ENCODE measurements at places on chromosomes 2 and 18.

DNA sequence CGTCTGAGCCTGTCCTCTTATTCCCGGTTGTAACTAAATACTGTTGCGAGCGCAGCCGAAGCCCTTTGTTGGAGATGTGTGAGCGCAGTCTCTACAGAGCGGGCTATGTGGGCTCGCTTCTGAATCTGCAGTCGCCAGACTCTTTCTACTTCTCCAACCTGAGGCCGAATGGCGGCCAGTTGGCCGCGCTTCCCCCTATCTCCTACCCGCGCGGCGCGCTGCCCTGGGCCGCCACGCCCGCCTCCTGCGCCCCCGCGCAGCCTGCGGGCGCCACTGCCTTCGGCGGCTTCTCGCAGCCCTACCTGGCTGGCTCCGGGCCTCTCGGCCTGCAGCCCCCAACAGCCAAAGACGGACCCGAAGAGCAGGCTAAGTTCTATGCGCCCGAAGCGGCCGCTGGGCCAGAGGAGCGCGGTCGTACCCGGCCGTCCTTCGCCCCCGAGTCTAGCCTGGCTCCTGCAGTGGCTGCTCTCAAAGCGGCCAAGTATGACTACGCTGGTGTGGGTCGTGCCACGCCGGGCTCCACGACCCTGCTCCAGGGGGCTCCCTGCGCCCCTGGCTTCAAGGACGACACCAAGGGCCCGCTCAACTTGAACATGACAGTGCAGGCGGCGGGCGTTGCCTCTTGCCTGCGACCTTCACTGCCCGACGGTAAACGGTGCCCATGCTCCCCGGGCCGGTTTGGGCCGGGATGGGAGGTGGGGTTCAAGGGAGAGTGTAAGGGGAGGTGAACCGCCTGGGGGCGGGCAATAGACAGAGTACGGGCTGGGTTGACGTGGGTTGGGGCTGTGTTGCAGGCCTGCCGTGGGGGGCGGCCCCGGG, at the start of gene HOXD12:
Gene HOXD12, plus strand, starts transcription at position 68 of the 819 bp plus-strand sequence. Its CDS starts 7 bp downstream, at position 75.
- no peak for DNase-seq

DNA sequence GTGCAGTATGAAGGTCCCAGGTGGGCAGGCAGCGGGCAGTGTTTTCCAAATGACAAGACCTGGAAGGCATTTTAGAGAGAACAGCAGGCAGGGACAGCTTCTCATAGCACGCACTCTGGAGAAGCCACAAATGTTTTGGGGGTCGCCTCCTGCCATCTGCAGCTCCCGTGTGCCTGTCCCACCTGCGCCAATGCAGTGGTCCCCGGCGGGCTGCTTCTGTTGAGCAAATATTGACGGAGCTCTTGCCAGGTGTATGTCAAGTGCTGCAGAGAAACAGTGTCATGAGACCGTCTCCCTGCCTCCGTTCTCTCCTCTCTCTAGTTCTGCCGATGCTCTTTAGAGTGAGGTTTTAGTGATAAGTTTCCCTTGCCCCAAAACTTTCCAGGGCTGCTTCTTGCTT, 174.8 kb downstream of the LDLRAD4 start:
- DNase-seq: no peak

DNA sequence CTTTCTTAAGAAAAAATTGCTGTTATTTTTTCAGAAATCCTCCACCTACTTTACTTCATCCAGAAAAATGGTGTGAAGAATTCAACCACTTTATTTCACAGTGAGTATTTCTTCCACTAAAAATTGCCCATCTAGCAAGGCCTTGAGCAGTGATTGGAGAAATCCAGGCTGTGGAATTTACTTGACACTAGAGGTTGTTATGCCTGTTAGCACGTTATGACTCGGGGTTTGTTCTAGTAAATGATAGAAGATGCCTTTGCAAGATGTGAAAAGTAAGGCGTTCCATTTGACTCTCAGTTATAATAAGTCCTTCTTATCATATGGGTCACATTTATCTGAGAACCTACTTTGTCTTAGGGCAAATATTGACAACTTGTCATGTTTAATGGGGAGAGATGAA, 157.4 kb downstream of the MYO3B start:
- DNase-seq: no peak

- no peak for DNase-seq
These were observed 38.8 kb upstream of the CCBE1 start for GRCh38 chr18:59736061-59736460.

- no peak for DNase-seq
These were observed 24.6 kb downstream of the GCA start for GRCh38 chr2:162368494-162368893.

GRCh38 chr18:51054764-51055163, 24.8 kb downstream of the SMAD4 start:
- DNase-seq: no peak

DNA sequence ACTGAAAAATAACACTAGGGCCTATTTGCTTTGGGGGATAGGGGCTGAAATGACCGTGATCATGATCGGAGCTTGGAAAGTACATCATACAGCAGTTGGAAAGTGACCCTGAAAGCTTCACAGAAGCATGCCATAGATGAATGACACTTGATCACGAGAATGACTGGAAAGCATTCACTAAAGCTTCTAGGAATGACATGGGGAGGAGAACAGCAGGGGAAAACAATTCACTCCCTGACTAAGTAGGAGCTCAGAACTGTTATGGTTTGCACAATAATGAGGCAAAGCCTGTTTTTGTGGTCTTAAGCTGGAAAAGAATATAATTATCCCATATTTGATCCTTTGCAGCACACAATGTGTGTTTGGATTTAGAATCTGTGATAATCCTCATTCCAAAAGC, 237.5 kb downstream of the NOL4 start:
- no peak for DNase-seq

DNA sequence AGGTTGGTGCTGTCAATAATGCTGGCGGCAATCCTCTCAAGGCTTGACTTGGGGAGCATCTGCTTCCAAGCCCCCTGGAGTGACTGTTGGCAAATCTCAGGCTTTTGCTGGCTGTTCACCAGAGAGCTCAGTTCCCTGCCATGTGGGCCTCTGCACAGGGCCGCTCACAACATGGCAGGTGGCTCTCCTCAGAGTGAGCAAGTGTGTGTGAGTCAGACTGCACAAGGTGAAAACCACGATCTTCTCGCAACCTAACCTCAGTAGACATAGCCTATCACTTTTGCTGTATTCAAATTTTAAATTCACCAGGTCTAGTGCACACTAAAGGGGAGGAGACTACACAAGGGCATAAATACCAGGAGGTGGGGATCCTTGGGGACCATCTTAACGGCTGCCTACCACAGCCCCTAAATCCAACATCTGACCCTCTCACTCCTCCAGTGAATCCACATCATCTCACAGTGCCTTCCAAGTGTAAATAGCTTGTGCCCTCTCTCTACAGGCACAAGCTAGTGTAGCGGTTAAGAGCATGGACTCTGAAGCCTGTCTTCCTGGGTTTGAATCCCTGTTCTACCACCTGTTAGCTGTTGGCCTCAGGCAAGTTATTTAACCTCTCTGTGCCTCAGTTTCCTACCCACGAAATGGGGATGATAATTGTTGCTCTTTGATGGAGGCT, 187.7 kb upstream of the CXCR4 start:
- no peak for DNase-seq

- no peak for DNase-seq
These were observed 119.4 kb downstream of the PARD3B start for GRCh38 chr2:204664708-204665121.

GRCh38 chr2:82781176-82781915, 1677.7 kb downstream of the SUCLG1 start:
- no peak for DNase-seq

- no peak for DNase-seq
These were observed 68.1 kb upstream of the SPTBN1 start for GRCh38 chr2:54388076-54388475.

DNA sequence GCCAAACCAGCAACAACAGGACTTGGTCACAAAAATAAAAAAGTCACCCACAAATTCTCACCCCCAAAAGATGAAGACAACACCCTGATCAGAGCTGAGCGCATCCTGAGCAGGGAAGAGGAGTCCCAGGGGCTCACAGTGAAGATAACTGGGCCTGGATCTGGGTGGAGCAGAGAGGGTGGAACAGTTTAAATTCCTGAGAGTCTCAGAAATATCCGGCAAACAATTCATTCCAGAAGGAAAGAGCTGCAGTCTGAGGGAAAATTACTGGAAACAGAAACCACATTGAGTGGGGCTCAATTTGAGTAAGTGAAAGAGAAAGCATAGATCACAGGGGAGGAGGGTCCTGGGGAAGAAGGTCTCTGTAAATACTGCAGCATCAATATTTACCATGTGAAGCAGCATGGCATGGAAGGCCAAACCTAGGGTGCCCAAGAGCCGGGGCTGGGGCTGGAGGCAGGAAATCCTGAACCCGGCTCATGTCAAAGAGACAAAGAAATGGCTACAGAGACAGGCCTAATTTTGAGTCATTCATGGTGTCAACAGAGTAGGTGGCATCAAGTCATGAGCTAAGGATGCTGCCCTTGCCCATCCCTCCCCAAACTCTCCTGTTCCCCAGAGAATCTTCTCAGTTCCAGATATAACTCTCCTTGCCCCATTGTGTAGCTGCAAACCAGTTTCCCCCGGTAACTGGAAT, 61.4 kb upstream of the ZBTB7C start:
- DNase-seq: no peak

DNA sequence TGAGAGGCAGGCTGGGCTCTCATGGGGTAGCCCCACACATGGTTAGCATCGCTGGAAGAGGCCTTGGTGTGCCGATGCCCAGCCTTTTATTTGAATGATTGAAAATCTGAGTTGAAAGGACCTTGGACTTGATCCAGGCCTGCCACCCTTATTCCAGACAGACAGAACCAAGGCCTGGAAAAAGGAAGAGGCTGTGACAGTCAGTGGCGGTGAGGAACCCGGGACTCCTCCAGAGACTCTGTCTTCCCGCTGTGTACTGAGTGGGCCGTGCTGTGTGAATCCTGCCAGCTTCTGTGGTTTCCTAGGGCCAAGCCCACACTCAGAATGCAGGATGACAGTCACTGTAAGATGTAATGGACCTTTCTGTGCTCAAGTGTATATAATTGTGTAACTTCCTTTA, 218.5 kb downstream of the LDLRAD4 start:
- peak; percentile 81 for DNase-seq

GRCh38 chr18:709771-710170, 2.7 kb downstream of the ENOSF1 start:
- no peak for DNase-seq

DNA sequence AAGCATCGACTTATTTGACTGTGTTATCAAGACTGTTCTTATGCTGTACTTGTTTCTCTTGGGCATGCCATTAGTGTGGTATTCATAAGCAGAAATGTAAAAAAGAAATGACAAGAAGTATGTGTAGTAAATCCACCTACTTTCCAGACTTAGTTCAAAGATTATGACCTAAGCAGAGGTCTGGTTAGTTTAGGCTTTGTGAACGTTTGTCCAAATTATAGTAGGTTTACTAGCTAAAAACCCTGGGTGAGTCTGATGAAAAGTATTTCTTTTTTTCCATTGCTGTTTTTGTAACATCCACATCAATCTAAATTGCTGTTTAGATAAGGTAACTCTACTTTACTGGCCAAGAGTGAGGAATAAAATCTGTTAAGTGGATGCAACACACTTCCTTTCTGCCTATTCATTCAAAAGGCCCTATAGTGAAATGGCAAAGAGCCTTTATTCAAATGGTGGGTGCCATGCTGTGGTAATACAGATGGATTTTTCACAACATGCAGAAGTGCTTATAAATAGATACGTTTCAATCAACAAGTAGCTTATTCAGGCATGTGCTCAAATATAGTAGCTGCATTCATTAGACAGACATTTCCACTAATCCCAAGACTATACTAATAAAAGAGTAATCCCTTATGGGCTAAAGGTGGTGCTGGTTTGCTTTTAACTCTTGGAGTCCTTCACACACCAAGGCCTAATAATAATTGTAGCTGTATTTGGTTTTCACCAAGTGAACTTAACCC, 122.5 kb upstream of the LTBP1 start:
- no peak for DNase-seq

DNA sequence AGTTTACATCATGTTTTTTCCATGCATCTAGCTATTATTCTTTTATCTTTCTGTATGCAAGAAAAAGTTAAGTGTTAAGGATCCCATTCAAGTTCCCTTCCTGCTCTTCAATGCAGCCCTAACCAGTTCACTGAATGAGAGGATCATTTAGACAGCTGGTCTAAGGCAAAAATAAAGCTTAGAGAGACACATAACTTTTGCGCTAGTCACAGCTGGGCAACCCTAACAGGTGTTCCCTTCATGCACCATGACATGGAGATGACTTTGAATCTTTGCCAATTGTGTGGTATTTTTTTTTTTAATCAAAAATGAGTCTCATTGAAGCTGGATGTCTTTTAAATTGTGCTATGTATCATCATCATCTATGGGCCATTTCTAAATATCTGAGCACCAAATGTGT, 393.8 kb upstream of the CYRIA start:
- no peak for DNase-seq

GRCh38 chr2:15378148-15378908, 182.8 kb downstream of the NBAS start:
- peak; percentile 1 for DNase-seq

DNA sequence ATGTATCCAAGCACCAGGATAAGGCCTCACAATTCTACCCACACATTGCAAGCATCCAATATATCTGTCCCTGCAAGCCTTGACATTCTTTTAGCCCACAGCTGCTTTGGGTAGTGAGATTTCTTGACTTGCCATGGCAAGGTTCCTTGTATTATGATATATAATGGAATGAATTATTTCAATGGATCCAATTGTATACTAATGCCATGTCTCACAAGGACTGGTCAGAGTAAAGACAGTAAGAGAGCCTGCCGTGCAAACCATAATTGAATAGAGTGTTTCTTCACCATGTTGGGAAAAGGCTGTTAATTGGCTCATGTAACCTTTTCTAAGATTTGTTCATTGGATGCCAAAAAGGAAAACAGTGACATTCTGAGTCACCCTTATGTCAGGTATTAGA, 64.3 kb upstream of the RBBP8 start:
- DNase-seq: no peak

DNA sequence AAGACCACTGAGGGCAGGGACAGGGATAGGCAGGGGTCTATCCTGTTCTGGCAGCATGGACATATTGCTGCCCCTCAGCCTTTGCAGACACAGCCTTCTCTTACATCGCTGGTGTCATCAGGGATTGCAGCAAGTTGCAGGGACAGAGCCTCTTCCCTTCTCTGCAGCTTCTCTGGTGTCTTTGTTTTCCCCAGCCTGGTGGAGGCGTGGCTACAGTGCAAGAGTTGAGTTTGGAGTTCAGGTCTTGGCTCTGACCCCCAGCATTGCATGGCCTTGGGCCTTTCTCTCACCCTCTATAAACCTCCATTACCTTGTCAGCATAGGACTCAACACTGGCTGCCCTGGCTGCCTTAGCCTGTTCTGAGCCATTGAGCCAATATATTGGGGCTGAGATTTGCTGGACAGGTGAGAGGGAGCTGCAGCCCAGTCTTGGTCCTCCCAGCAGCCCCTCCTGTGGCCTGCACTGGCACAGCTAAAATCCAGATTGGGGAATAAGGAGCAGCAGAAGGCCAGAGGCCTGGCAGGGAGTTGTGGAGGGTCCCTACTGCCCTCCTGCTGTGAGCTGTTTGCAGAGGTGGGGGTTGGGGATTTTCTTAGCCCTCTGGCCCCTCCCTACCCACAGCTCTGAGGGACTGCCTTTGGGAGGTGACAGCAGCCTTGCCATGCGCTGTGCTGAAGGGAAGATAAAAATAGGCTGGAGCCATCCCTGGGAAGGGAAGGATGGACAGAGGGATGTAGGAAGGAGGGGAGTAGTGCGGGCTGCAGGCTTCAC, 22.8 kb downstream of the EHD3 start:
- no peak for DNase-seq

- no peak for DNase-seq
These were observed 47.7 kb upstream of the TMEM247 start for GRCh38 chr2:46431481-46432235.

All from inflammatory macrophage treated with lipopolysaccharide for 4 hours (primary cell).